ENCODE measurements at places on chromosomes 7 and 10.

- peak; percentile 18 for DNase-seq
Observed at GRCh38 chr7:27185013-27185853, at the start of gene HOXA11. HOXA11 (minus strand) TSS chr7:27185232; CDS start chr7:27185144, 88 bp downstream.

GRCh38 chr10:7853890-7854289 lies 35.6 kb downstream of the TAF3 start:
- no peak for DNase-seq

DNA sequence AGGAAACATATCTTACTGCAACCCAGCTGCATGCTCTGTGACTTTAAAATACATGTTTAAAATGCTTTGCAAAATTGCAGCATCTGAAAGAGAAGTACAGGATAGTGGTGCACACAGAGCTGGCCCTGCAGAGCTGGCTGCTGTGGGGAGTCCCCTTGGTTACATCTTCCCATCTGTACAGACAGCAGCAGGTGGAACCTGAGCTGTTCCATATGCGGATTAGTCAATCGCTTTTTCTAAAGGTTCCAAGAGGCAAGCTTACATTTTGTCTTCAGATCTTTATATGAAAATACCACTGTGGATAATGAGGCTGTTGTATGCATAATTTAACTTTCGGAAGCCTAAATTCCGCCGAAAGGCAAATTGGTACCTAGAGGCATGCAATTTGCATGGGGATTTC lies 444.1 kb downstream of the NRG3 start:
- DNase-seq = no peak

GRCh38 chr7:16739863-16740622 lies 13.5 kb upstream of the TSPAN13 start:
- DNase-seq = peak; percentile 30

GRCh38 chr7:27094304-27095049 lies 1.3 kb downstream of the HOXA1 start:
- no peak for DNase-seq

GRCh38 chr10:133400624-133401424 lies 6.9 kb downstream of the MTG1 start:
- no peak for DNase-seq

DNA sequence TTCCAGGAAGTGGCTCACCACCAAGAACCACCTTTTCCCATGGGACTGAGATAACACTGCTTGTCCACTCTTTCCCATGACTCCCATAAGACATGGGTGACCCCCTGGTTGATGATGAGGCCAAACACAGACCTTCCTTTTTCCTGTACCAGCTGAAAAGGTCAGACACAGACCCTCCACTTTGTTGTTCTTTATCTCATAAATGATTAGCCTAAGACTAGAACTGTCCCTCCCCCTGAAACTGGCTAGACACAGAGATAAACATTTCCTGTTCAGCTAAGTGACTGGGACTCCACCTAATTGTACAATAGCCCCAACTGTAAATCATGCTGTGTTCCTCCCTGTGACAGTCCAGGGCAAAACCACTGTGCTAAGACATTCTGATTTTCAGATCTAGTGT lies 8.2 kb upstream of the NRG3 start:
- no peak for DNase-seq

DNA sequence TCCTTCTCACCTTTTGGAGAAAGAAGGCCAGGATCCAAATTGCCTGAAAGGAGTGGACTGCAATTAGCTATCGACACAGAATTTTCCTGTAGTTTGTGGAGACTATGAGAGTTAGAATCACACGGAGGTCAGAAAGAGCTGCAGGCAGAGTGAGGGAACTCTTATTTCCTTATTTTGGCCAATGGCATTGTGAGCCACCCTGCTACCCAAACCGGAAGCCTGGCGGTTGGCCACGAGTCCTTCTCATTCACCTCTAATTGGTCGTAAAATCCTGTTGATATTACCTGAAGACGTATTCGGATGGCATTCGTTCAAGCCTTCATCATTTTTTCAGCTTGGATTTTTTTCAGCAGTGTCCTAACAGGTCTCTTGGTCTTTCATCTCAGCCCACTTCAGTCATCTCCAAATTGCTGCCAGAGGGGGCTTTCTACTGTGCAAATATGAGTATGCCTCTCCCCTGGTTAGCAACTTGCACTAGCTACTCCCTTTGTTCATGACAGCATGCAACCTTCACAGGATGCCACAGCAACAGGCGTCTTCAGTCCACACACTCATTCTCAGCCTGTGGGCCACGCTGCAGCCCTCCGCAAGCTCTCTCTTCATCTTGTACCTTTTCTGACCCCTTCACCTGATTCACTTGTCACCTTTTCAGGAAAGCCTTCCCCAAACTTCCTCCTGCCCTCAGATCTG lies 66.9 kb downstream of the GATA3 start:
- no peak for DNase-seq

GRCh38 chr7:148436571-148436970 lies 154.0 kb upstream of the C7orf33 start:
- no peak for DNase-seq

GRCh38 chr7:42628054-42628453 lies 283.8 kb downstream of the C7orf25 start:
- DNase-seq = no peak

- DNase-seq = no peak
Observed at GRCh38 chr10:6530211-6530840, 49.8 kb downstream of the PRKCQ start.

- DNase-seq = no peak
Observed at GRCh38 chr7:41886901-41887311, 184.0 kb upstream of the INHBA start.

- no peak for DNase-seq
Observed at GRCh38 chr7:30930621-30931020, 19.0 kb downstream of the AQP1 start.

GRCh38 chr10:3220853-3221252 lies 48.3 kb upstream of the PITRM1 start:
- DNase-seq = no peak

GRCh38 chr7:83547526-83547925 lies 101.4 kb downstream of the SEMA3E start:
- DNase-seq = no peak

- no peak for DNase-seq
Observed at GRCh38 chr7:152180587-152180986, 155.1 kb downstream of the GALNT11 start.

DNA sequence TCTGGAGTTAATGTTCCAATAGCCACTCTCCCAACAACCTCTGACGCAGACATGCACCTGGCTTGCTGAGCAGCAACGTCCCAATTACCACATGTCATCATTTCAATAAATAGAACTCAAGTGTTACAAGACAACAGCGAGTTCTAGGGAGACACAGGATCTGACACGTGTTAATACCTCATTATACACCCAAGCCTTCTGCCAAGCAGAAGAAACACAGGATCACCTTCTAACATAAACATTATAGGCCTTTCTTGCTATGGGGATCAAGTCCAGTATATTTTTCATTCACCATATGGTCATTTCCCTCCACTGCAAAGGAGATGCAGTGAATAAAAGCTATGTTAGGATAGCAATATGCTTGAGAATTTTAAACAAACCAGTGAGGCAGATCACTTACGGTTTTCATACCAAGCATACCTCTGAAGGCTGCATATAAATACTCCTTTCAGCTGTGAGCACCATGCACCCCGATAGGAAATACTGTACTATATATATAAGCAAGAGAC lies 74.2 kb downstream of the JAZF1 start:
- DNase-seq = no peak

GRCh38 chr7:157828881-157829280 lies 492.1 kb downstream of the DNAJB6 start:
- no peak for DNase-seq

DNA sequence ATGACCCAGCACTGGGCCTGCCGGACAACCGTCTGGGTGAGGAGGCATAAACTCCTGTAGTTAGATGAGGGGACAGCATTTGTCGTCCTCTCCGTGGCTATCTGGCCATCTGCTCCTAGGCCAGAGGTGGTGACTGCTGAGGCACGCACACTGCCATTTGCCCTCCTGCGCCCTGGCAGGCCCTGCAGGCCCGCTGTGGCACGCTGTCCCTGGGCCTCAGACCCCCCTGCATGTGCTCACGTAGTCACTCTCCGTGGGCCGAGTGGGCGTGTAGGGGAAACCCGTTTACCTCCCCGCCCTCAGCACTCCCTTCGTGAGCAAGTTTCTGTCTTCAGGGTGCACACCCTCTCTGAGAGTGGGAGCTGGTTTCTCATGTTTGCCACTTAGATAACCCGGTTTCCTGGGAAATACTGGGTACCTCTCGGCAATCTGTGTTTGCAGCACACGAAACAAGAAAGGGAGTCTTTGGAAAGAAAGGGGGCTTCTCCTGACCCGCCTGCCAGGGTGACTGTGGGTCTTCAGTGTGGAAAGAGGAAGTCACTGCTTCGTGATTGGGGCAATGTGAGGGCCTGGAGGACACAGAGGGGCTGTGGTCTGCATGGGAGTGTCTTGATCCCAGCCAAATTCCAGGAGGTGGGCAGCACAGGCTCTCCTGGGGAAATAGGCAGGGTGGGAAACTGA lies 10.8 kb downstream of the ADAMTS14 start:
- no peak for DNase-seq

GRCh38 chr7:156969972-156970420 lies 20.5 kb downstream of the NOM1 start:
- DNase-seq = no peak

- DNase-seq = no peak
Observed at GRCh38 chr7:157538735-157539134, 201.9 kb downstream of the DNAJB6 start.

- no peak for DNase-seq
Observed at GRCh38 chr7:155360495-155361345, 63.0 kb downstream of the INSIG1 start.

DNA sequence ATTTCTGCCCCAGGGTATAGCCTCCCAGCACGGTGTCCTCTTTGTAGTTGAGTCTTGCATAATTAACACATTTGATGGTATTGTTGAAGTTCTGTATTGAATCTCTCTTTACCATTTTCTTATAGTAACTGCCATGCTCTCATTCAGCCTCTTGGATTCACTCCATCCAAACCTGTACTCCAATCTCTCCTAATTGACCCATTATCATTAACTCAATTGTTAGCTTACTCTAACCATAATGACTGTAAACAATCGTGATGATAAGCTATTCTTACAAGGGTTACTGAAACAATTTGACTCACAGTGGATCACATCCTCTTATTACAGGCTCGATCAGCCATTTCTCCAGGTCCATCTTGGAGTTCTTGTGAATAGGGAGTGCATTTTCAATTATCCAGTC lies 191.9 kb upstream of the AGK start:
- DNase-seq = no peak

- no peak for DNase-seq
Observed at GRCh38 chr10:45500304-45500703, 126.3 kb downstream of the ALOX5 start.

- DNase-seq = no peak
Observed at GRCh38 chr10:33749790-33750189, 415.3 kb upstream of the NRP1 start.

DNA sequence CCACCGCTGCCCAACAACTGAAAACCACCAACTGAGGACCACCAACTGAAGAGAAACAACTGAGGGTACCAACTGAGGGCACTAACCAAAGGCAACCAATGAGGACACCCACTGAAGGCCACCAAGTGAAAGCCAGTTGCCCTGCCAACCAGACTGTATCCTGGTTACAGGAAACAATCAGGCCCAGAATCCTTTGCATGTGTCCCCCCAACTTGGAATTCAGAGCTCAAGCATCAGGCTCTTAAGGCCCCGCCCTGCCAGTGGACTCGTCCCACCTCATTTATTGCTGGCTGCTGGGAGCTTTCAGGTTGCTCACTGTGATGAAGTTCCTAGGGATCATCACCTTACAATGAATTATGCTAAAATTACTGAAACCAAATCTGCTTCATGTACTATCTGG lies 76.6 kb upstream of the ABI1 start:
- no peak for DNase-seq

GRCh38 chr10:12412666-12413368 lies 63.5 kb downstream of the CAMK1D start:
- no peak for DNase-seq

DNA sequence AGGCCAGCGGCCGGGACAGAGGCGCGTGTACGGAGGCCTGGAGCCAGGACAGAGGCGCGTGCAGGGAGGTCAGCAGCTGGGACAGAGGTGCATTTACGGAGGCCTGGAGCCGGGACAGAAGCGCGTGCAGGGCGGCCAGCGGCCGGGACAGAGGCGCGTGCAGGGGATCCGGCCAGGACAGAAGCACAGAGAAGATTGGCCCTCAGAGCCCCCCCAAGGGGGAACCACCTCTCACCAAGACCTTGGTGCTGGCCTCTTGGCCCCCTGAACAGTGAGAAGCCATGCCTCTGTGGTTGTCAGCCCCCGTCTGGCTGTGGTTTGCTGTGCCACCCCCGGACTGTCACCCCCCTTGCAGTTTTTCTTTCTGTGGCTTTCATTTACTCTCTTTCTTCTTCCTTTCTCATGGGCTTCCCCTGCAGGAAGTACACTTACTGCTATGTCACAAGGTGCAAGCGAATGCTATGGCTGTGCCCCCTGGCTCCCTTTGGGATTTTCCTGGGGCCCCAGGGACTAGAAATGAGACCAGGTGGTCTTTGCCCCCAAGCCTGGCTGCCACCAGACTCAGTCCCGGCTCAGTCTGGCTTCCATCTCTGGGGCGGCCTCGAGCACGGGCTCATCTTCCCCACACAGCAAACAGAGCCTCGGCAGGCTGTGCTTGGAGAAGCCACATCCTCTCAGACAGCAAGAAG lies 41.1 kb downstream of the INSIG1 start:
- DNase-seq = no peak

- no peak for DNase-seq
Observed at GRCh38 chr10:21260066-21260465, 265.4 kb downstream of the SKIDA1 start.

DNA sequence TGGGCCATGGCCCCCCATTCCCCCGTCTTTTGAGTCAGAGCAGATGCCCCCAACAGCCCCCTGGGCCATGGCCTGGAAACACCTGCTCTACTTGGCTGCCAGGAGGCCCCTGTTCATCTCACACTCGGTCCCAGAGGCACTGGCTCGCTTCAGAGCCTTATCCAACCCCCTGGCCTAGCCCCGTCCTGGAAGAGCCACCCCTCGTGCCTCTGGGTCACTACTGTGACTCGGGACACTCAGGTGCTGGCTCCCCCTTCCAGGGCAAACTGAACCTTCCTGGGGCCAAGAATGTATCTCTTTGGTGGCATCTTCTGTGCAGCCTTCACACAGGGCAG lies 7.0 kb downstream of the POLR2J start:
- no peak for DNase-seq

GRCh38 chr10:84390364-84390763 lies 62.0 kb downstream of the CCSER2 start:
- no peak for DNase-seq

DNA sequence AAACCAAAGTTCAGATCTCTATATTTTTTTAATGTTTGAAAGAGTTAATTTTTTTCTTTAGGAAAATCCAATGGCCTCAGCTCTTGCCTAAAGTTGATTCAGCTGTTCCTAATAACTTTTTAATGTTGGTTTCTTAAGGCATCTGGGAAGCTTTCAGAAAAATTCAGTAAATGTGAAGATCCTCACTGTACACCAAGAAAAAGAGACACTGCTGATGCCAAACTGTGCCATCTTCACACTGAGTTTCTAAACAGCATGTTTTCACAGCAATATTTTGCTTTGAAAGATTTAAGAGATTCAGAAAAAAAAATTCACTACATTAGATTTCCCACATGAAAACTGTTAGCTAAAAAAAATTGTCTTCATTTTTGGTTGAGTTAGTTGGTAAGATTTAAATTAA lies 249.4 kb downstream of the NEBL start:
- no peak for DNase-seq

GRCh38 chr10:13851906-13852305 lies 265.1 kb downstream of the PRPF18 start:
- no peak for DNase-seq

Measured in omental fat pad (tissue), 4 donors.